ENCODE measurements at places on chromosomes 2 and 18.
A peak's percentile ranks its signal among the peaks of the same experiment; 100 is the strongest.

- no peak for DNase-seq
Measured at GRCh38 chr18:79527656-79528315, 132.1 kb downstream of the NFATC1 start.

DNA sequence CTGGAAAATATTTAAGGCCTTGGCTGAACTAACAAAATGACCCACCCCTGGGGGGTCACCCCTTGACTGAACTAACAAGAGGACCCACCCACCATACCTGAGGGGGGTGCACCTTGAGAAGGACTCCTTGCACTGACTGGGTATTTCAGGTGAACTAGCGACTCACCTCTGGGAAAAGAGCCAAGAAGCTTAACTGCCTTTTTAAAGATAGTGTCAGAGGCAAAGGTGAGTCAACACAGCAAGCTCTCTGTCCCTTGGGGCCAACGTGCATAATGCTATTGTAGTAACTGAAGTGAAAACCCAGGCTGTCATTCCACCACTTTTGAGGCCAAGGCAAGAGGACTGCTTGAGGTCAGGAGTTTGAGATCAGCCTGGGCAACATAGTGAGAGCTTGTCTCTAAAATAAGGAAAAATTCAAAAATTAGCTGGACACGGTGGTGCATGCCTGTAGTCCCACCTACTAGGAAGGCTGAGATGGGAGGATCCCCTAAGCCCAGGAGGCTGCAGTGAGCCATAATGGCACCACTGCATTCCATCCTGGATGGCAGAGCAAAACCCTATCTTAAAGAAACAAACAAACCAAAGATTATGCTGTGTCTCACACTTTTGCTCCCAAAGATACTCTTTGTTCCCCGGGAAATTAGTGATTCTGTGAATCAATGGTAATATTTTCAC, 36.4 kb upstream of the ZCCHC2 start:
- DNase-seq = peak; percentile 10

- no peak for DNase-seq
Measured at GRCh38 chr2:129821445-129821844, 158.0 kb upstream of the RAB6C start.

DNA sequence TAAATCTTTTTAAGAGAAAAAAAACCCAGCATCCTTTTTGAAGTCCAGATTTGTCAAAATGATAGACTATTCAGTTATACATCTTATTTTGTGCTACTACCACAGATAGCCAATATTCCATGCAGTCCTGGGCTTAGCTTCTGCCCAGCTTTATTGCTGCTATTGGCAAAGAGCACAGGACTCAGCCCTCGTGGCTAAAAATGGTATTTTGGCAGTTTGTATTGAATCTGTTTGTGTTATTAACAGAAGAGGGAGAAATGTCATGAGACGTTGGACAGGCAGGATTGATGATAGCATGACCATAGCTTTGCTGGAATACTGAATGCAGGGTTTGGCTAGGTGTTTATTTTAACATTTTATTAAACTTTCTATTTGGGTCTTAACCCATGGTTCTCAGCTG, 19.4 kb downstream of the ELAC1 start:
- no peak for DNase-seq

DNA sequence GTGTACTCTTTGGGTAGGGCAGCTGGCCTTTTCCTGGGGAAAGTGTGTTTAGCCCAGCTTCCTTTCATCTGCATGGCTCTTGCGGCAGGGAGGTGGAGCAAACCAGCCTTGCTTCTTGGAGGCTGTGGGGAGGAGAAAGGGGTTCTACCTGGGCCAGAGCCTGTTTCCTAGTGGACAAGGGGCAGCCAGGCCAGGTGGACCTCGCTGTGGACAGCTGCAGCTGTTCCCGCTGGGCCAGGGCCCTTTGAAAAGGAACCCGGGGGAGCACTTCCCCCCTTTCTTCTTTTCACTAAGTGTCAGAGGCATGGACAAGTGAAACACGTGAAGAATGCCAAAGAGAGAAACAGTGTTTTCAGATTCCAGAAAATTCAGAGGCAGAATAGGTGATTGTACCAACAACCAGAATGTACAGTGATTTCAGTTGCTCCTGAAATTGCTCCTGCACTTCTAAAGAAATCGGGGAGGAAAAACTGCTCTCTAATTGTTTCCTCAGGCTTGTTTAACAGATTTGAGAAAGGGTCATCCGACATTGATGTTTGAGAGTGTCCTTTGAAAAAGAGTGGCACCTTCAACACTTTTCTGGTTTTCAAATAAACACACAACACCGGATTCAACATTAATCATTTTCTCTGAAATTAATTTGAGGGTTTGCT, 3.9 kb downstream of the GLI2 start:
- DNase-seq = no peak

DNA sequence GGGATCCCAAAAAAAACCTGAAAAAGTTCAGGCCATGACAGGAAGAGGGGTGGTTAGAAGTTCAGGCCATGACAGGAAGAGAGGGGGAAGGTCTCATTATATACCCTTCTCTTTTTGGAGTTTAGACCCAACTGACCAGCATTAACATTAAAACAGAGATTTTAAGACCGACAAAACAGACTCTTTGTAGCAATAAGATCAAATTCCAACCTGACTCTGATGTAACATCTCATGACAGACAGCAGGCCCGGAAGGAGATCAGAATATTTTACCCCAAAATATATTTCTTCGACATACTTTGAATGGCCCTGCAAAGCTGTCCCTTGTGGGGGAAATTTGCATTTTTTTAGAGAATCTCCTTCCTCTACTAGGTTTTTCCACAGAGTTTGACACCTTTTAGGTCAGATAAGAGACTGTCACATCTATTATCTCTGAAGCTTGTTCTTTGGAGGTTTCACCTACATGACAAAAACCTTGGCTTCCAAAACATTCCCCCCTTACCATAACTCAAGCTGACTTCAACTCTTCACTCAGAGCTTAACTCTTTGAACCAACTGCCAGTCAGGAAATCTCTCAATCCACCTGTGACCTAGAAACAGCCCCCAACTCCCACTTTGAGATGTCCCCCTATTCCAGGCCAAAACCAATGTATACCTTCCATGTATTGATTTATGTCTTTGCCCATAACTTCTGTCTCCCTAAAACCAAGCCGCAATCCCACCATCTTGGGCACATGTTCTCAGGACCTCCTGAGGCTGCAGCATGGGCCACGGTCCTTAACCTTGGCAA, 51.0 kb upstream of the B3GNT2 start:
- DNase-seq = no peak

DNA sequence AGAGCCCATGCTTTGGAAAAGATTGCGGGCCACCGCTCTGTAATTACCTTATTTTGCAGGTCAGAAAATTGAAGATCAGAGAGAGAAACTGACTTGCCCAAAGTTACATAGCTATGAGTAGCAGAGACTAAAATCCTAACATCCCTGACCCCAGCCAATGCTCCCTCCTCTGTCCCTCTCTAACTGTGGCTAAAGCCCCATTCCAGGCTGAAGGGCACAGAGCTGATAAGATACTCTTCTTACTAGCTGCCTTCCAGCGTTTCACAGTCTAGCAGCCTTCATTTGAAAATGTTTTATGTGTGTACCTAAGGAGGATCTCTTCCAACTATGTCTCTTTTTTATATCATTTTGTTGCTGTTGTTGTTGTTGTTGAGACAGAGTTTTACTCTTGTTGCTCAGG, 81.4 kb upstream of the LRATD1 start:
- no peak for DNase-seq

- DNase-seq = peak; percentile 20
Measured at GRCh38 chr2:58081000-58081399, 34.4 kb downstream of the VRK2 start.

GRCh38 chr18:11906926-11907874, 917 bp downstream of the MPPE1 start:
- peak; percentile 24 for DNase-seq

GRCh38 chr2:172172513-172173173, 69.9 kb upstream of the DLX2 start:
- peak; percentile 58 for DNase-seq

- DNase-seq = no peak
Measured at GRCh38 chr2:63057249-63058143, 6.9 kb downstream of the OTX1 start.

GRCh38 chr18:69161383-69162028, 239.2 kb upstream of the DOK6 start:
- DNase-seq = peak; percentile 25

DNA sequence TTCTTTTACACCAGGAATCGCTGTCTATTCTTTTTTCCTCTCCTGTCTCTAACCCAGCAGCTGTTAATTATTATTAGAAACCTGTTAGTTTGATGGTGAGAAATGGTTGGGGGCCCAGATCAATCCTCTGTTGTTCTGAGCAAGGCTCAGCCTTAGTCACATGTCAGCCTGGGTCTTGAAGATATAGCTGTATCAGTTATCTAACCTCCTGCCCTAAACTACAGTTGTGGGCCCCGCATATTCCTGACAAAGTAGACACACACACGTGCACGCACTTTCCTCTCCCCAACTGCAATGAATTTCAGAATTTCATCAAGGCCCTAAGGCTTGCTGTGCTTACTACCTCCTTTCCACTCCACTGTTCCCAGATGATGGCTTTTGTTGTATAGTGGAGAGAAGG, 54.6 kb downstream of the OLA1 start:
- DNase-seq = no peak

All from cardiac fibroblast (primary cell).